Endodermal cell (in vitro differentiated cells): ENCODE measurements at places on chromosomes 1 and 21. TPM values are rescaled to one million over a fixed set of nuclear protein-coding genes. Genes with fewer than 3 reads are reported as not detected.

PDE9A gene
- 50.2 to 62.4 TPM (median 62.4 TPM) in 3 replicates for total RNA-seq

GRCh38 chr1:177526201-177526600, 355.4 kb downstream of the BRINP2 start:
- no peak overlapping the region for H3K27ac ChIP-seq
- H3K4me3 ChIP-seq = no peak overlapping the region
- no peaks in the 10 kb centered on the region for H3K36me3 ChIP-seq
- no peaks in the 10 kb centered on the region for H3K4me1 ChIP-seq
- DNase-seq = no peak
- no peaks in the 10 kb centered on the region for H3K27me3 ChIP-seq

DNA sequence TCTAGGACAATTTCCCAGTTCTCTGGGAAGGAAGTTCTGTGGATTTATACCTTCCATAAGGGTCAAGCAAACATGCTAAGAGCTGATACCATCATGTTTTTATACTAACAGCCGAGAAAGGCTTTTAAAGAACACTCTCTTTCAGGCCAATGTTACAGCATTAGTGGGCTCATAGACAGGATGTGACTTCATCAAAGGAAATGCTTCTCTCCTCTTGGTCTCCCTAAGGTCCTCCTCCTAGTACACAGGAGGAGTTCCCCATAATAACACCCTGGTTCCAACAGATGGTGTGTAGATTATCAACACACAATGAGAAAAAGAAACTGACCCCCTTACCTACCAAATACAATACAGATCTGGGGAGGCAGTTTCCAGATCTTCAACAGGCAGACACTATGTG, 26.7 kb upstream of the GLIS1 start:
- no peaks in the 10 kb centered on the region for H3K4me1 ChIP-seq
- H3K36me3 ChIP-seq = peaks cover 20% of the 10 kb centered on the region
- no peak overlapping the region for H3K27ac ChIP-seq

NID1 gene
- 17.6 and 18.3 TPM in 2 replicates for total RNA-seq

SPRR5 gene
- total RNA-seq = not detected in 2 replicates

DNA sequence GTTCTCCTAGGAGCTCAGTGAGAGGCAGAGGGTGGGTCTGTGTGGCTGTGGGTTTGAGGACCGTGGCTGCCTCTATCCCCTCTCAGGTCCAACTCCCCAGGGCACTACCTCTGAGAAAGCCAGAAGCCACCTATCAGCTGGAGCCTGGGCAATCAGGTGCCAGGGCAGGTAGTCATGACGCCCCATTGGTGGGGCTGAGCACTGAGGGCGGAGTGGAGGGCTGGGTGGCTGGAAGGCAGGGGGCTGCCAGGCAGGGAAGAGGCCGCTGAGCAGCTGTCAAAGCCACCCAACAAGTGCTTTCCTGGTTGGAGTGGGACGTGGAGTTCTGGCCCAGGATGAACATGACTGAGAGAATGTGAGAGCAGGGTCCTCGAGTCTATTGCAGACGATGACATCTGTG, 164.9 kb upstream of the AJAP1 start:
- no peaks in the 10 kb centered on the region for H3K4me1 ChIP-seq
- no peak overlapping the region for H3K27ac ChIP-seq
- no peaks in the 10 kb centered on the region for H3K27me3 ChIP-seq
- DNase-seq = no peak
- H3K4me3 ChIP-seq = no peak overlapping the region

DCDC2B gene
- not detected in 3 replicates for total RNA-seq

KRTAP13-2 gene
- total RNA-seq = not detected in 2 replicates

KRTAP20-3 gene
- not detected in 3 replicates for total RNA-seq

DNA sequence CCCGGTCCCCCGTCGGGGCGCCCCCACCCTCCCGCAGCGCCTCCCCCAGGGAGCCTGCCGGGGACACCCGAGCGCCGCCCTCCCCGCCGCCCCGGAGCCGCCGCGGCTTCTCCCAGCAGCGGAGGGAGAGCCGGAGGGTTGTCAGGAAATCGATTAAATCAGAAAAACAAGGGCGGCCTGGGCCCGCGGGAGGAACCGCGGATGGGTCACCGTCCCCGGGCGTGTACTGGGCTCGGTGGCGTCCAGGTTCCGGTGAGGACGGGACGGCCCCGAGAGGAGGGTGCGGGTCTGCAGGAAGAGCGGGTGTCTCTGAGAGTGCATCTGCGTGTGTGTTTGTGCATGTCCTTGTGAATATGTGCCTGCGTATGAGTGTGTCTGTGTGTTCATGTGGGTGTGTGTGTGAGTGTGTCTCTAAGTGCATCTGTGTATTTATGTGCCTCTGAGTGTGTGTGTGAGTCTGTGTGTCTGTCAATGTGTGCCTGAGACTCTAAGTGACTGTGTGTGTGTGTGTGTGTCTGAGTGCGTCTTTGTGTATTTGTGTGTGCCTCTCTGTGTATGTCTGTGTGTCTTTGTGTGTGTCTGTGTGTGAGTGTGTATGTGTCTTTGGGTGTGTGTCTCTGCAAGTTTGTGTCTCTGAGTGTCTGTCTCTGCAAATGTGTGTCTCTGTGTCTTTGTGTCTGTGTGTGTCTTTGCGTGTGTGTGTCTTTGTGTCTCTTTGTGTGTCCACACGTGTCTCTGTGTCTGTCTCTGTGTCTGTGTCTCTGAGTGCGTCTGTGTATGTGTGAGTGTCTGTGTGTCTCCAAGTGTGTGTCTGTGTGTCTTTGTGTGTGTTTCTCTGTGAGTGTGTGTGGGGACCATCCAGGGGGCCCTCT, 1.1 kb downstream of the SPSB1 start:
- H3K4me1 ChIP-seq = peaks cover 4% of the 10 kb centered on the region
- peak overlapping the region; percentile 93 for H3K4me3 ChIP-seq
- no peaks in the 10 kb centered on the region for H3K36me3 ChIP-seq
- H3K27me3 ChIP-seq = no peaks in the 10 kb centered on the region

GRCh38 chr1:43220905-43221778, 48.6 kb upstream of the TMEM125 start:
- DNase-seq = no peak
- H3K36me3 ChIP-seq = no peaks in the 10 kb centered on the region
- H3K27me3 ChIP-seq = peaks cover 16% of the 10 kb centered on the region

GRCh38 chr1:235502601-235503402, 1.4 kb downstream of the B3GALNT2 start:
- H3K36me3 ChIP-seq = no peaks in the 10 kb centered on the region
- H3K4me1 ChIP-seq = no peaks in the 10 kb centered on the region
- no peak overlapping the region for H3K27ac ChIP-seq
- H3K27me3 ChIP-seq = no peaks in the 10 kb centered on the region
- DNase-seq = no peak

CD101 gene
- 0.97 and 1.4 TPM in 2 replicates for total RNA-seq

HES2 gene
- total RNA-seq = 0.19 TPM in 1 of 3 replicates, not detected in the others
